ENCODE measurements at places on chromosomes 3 and 15. TPM values are rescaled to one million over a fixed set of nuclear protein-coding genes. Genes with fewer than 3 reads are reported as not detected.

The LOXL1 gene
- 65.4 TPM for total RNA-seq

The LRTM1 gene
- not detected for total RNA-seq

The GOLGA6D gene
- total RNA-seq = not detected

The UROC1 gene
- not detected for total RNA-seq

The RAD51 gene
- total RNA-seq = 1.6 TPM
